ENCODE measurements at places on chromosomes 5 and 9. TPM values are rescaled to one million over a fixed set of nuclear protein-coding genes. Genes with fewer than 3 reads are reported as not detected.
A peak's percentile ranks its signal among the peaks of the same experiment; 100 is the strongest.

CEL gene
- 0.47 TPM for total RNA-seq

PAX5 gene
- total RNA-seq = 0.65 TPM

KCNIP1 gene
- total RNA-seq = 0.52 TPM

GRCh38 chr5:159303286-159303685 lies 27.0 kb downstream of the IL12B start:
- no peak for DNase-seq

- no peak for DNase-seq
These were observed 37.8 kb downstream of the GHR start for GRCh38 chr5:42461033-42461432.

- no peak for DNase-seq
These were observed 586.4 kb downstream of the TLE4 start for GRCh38 chr9:80158131-80158530.

DNA sequence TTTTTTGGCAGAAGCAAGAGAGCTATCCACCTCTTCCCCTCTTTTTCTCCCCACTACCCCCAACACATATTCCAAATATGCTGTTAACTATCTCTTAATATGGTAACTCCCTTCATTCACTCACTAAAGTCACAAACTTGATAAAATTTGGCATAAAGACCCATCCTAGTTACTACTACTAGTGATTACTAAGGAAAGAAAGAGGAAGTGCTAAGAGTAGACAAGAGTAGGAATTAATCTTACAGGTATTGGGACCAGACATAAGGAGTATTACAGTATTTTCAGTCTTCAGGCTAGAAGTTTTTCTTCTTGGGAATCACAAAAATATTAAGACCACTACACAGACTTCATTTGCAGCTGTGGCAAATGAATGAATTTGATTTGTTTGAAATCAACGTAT lies 2.2 kb downstream of the ADAMTS6 start:
- no peak for DNase-seq

DNA sequence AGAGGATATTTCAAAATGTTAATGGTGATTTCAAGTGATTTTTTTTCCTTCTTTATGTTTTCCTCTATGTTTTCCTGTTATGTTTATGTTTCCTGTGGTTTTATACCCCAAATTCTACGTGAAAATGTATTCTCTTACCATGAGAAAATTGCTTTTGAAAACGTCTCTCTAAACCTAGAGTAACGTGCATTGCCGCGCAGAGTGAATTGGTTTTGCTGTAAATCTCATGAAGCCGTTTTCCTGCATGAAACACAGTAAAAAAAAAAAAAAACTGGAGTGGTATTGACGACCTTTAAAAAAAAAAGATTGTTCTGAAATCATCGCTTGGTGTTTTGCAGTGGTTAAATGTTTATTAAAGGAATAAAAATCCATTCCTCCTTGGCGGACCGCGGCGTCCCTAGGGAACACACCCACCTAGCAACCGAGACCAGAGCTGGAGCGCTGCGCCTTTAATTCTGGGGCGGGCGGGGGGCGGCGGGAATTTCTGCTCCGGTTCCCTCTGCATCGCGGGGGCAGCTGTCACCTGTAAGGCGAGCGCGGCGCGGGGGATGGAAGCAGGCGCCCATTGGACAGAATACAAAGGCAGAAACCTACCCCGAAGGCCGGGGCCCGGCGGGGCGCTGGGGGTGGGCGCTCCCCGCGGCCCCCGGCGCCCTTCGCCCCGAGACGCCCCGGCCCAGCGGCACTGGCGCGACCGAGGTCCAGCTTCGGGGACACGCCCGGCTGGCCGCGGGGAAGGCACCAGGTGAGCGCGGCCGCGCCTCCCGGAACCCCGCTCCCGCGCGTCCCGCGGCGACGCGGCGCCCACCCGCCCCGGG lies at the start of gene SOWAHA:
TSS of gene SOWAHA (plus strand) at position 522 of the 818 bp plus-strand sequence. CDS start 320 bp downstream, outside the sequence.
- DNase-seq = no peak

CPLANE1 gene
- total RNA-seq = 20.1 TPM

DNA sequence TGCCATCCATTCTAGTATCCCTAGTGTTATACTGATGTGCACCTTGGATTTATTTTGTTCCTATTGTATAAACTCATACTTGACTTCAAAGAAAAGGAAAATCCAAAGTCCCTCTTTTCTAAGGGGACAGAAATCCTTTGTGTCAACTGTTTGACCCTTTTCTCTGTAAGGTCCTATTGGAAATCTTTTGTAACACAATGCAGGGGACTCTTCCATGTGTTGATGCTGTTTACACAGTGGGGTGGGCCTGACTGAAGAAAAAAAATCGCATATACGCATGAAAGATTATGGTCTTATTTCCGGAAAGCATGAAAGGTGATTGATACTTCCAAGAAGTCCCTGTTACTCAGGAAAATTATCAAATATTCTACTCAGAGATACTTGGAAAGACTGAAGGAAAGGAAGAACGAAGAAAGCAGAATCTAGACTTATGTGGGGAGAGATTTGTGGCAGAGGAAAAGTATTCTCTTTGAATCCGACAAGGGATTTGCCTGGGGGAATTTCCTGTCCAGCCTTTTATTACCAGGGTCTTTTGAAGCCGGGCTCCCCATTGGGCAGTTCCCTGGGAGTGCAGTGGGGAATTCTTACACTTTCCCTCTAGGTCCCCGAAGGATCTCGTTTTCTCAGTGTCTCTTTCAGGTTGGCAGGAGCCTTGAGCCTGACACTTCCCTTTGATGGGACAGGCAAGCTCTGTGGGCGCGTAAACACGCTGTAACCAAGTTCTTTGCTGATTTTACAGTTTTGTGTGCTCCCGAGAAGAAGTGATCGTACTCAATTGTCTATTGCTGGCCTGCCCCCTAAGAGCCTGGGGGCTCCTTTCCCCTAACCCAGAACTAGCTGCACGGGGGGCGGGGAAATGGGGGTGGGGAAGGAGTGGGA lies 779 bp upstream of the VCAN start:
- no peak for DNase-seq

- peak; percentile 66 for DNase-seq
These were observed 131.9 kb upstream of the LPCAT1 start for GRCh38 chr5:1655496-1656270.

DNA sequence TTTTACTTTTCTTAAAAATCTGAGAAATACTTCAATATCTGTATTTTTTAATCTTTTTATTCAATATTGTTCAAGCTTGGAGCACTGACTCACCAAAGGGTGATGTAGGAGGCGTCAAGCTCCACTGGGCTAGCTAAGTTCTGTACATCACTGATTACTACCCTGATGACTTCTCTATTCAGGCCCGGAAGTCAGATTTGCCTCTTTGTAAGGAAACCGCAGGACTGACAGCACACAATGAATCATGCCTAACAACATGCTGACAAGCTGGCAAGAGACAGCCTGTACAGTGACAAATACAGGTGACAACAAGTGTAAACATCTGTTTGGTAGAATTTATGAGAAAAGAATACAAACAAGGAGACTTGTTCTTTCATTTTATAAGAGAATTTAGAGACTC lies 627.9 kb upstream of the RORB start:
- DNase-seq = no peak

GRCh38 chr5:178152491-178153444 lies 917 bp downstream of the NHP2 start:
- no peak for DNase-seq

DNA sequence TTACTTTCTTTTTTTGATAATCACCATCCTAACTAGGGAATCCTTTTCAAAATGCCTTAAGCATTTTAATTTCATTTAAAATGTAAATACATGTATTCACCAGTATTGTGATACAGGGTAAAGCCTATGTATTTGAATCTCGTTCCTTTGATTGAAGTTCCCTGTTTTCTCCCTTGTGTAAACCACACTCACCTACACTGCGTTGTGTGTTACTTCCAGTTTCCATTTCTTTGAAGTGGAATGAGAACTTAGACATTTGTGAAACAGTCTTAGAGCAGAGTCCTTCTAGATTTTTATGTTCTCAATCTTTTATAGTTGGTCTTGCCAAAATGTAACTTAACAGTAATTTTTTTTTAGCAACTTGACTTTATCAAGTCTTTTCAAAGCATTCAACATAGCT lies 101.4 kb downstream of the ZNF462 start:
- no peak for DNase-seq

WDR55 gene
- 21.0 TPM for total RNA-seq

QRFP gene
- total RNA-seq = 0.16 TPM

DNA sequence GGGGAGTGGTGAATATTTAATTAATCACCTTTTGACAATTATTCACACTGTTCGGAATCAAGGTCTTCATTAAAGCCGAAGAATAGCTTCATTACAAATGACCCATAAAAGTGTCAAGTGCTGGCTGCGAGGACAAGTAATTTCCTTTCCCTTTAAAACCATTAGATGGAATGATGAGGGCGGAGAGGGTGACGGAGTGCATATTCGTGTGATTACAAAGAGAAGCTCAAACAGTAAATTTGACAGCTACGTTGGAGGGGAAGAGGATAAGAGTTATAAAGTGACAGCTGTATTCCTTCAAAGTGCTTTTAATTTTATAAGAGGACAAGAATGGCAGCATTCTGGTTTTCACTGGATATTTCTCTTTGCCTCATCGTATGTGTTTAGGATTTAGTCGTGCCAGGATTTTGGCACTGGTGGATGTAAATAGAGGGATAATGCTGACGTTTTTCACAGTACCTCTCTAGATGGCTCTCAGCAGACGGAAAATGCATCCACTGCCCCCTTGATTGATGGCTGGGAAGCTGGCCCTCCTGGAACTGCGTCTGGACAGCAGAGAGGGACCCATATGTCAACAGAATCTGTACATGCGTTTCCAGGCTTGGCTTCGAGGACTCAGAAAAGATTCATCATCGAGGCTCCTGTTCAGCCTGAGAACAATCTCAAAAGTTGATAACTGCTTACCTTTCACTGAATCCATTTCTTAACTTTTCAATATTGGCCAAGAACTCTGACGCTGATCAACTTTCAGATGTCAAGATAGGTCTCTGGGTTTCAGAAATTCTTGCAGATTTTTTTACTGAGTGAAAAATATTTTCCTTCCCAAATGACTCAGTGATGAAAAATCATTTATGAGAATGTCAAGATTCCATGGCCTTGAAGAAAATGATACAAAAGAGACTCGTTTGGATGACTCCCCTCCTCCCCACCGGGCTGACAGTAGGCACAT lies 50.4 kb upstream of the IRX2 start:
- no peak for DNase-seq

SPINK13 gene
- total RNA-seq = not detected

- no peak for DNase-seq
These were observed 59.2 kb downstream of the SPIN1 start for GRCh38 chr9:88447431-88447830.

GRCh38 chr5:94268226-94268625 lies 350.2 kb downstream of the KIAA0825 start:
- peak; percentile 31 for DNase-seq

SLC38A9 gene
- 21.4 TPM for total RNA-seq

C9orf43 gene
- 0.73 TPM for total RNA-seq

DNA sequence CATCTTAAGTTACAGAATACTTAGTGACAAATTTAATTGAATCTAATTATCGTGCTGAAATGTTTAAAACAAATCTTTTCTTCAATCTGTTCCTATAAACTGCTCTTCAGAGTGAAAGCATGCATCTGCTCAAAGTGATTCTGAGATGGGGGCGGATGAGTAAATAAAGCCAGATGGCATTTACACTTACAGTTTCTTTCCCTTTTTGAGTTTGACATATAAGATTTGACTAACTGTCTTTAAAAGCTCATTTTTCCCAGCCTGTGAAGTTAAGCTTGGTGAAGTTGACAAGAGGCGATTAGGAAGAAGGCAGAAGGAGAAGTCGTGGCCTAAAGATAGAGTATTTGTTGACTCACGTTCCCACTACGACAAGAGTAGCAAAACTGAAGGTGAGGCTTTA lies 137.4 kb downstream of the LPAR1 start:
- DNase-seq = no peak

PRR7 gene
- 2.7 TPM for total RNA-seq

- no peak for DNase-seq
These were observed 34.6 kb downstream of the ZSWIM6 start for GRCh38 chr5:61366497-61367240.

- DNase-seq = no peak
These were observed 143.3 kb downstream of the GABBR2 start for GRCh38 chr9:98565152-98566135.

- no peak for DNase-seq
These were observed 1125.4 kb downstream of the EFNA5 start for GRCh38 chr5:106545325-106545724.

GRCh38 chr5:163533223-163533622 lies 27.8 kb downstream of the MAT2B start:
- DNase-seq = no peak

CDK7 gene
- 22.8 TPM for total RNA-seq

GRCh38 chr9:129617167-129617566 lies 3.7 kb downstream of the C9orf50 start:
- peak; percentile 20 for DNase-seq

- no peak for DNase-seq
These were observed 84.7 kb downstream of the CSNK1A1 start for GRCh38 chr5:149466457-149466972.

DNA sequence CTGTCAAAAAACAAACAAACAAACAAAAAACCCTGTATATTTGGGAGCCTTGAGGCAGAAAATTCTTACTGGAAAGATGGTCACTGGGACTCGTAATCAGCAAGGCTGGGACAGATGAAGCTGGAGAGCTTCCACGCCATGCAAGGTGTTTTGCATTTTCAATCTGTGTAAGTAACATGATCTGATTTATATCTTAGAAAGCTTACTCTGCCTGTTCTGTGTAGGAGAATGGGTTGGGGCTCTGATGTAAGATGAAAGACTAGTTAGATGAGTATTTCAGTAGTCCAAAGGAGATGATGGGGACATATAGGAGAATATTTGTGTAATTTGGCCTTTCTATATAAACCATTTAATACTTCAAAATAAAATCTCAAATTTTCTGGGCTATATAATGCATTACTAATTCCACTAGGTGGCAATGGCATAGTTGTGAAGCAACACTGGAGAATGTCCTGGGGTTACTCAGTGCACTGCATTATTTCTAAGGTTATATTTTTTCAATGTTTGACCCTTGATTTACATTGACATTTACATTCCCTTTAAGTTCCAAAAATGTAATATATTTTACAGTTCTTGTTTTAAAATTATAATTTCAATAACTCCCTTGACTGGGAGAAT lies 21.9 kb upstream of the FSD1L start:
- no peak for DNase-seq

DNA sequence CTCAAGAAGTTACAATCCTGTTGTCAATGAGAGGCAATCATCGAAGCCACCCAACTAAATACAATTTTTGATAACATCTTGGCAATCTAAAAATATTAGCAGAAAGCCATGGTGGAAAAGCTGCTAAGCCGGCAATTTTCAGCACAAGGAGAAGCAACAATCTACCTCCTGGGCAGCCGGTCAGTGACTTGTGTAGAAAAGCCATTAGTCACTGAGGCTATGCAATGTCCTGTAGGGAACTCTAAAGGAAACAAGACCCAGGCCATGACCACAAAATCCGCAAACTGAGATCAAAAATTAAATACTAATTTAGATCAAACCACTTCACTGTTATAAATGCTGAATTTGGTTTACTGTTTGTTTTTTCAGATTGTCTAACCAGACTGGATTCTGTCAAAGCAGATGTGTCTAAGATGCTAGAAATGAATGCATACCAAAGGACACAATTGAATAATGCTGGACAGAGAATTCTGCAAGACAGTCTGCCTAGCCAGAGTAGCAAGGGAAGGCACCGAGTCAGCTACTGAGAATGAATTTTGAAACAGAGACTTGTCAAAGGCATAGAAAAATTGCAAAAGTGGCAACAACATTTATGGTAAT lies 384.8 kb downstream of the PRELID2 start:
- no peak for DNase-seq

Measured in left lung (tissue), 14 donors.